Activated CD4-positive, alpha-beta memory T cell treated with anti-CD3 and anti-CD28 coated beads, Interleukin-2, amount 10 ng/mL, durations not matched to agents 7 days and 5 days (primary cell): ENCODE measurements at places on chromosomes 12 and 14. TPM values are rescaled to one million over a fixed set of nuclear protein-coding genes. Genes with fewer than 3 reads are reported as not detected.

The TAS2R8 gene
- not detected for total RNA-seq

DNA sequence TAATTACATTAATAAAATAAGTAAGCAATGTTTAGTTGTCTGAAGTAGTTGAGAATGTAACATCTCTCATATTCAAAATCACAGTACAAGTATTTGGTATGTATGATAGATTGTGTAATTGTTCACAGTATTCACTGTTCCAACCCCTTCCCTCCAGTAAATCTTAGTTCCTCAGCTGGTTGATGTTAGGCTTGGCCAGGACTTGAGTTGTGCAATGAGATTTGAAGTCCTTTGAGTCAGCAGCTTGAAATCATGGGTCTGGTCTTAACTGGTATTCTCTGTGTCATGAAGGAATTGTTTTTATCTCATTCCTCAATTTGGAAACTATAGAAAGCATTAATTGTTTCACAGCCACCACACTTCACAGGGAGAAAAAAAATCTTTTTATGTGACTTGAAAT is 477.1 kb downstream of the FSCB start:
- no peak for DNase-seq

GRCh38 chr12:12010277-12011039 is 60.3 kb upstream of the BCL2L14 start:
- DNase-seq, result peak; percentile 77

GRCh38 chr14:91376547-91377477 is 40.8 kb downstream of the CCDC88C start:
- no peak for DNase-seq

DNA sequence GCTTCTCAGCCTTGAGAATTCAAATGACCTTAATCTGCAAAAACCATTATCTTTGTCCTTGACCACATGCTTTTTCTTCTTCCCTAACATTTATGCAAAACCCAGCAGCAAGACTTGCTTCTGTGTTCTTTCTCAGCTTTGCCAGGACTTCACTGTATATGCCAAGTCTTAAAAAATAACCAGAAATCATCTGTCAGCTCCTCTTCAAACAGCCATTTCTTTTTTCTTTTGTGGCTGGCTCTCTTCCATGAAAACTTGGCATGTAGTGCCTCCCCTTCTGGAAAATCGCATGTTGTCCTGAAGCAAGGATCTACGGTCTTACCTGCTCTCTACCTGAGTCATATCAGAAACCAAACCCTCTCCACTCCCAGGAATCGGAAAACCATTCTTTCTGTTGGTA is 364.9 kb downstream of the RPS29 start:
- no peak for DNase-seq

DNA sequence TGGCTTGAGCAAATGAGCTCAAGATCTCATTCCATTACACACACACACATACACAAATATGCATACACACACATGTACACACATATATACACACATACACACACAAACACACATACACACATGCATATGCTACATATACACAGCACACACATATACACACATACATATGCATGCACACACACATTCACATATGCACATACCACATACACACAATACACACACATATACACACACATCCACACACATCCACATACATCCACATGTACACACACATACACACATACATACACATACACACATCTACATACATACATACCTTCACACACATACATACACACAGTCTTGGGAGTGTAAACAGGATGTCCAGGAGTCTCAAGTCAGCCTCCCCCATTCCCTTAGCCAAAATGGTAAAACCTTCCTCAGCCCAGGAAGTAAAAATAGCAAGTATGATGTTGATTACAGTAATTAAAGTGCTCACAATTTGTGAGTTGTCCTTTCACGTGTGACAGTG is 12.8 kb downstream of the HHIPL1 start:
- no peak for DNase-seq

The BHLHE41 gene
- total RNA-seq, result not detected

The ASCL1 gene
- total RNA-seq, result not detected

DNA sequence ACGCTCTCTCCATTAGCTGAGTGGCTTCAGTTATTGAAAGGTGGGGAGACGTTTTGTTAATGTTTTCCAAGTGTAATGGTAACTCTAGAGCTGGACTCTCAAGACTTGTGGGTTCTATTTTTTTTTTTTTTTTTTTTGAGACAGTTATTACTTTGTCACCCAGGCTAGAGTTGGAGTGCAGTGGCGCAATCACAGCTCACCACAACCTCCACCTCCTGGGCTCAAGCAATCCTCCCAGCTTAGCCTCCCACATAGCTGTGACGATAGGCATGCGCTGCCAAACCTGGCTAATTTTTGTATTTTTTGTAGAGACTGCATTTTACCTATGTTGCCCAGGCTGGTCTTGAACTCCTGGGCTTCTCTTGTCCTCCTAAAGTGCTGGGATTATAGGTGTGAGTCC is 26.2 kb downstream of the ATF1 start:
- no peak for DNase-seq

DNA sequence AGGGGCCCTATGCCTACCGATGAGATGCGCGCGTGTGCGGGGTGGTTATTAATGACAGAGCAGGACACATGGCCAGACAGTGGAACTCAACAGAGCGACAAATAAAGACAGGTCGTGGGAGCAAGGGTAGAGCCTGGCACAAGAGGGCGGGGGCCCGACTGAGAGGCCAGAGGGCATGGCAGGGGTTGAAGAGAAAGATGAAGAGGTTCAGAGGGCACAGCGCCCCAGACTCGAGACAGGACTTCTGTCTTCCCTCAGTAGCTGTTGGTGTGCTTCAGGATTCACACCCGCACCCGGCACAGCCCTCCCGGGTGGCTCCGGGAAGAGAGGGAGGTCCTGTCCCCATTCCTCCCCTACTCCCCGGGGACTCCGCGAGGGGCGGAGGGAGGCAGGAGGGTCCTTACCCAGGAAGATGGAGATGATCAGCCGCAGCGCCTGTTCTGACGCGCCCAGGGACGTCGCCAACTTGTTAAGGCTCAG is 366 bp downstream of the LPCAT3 start:
- no peak for DNase-seq

DNA sequence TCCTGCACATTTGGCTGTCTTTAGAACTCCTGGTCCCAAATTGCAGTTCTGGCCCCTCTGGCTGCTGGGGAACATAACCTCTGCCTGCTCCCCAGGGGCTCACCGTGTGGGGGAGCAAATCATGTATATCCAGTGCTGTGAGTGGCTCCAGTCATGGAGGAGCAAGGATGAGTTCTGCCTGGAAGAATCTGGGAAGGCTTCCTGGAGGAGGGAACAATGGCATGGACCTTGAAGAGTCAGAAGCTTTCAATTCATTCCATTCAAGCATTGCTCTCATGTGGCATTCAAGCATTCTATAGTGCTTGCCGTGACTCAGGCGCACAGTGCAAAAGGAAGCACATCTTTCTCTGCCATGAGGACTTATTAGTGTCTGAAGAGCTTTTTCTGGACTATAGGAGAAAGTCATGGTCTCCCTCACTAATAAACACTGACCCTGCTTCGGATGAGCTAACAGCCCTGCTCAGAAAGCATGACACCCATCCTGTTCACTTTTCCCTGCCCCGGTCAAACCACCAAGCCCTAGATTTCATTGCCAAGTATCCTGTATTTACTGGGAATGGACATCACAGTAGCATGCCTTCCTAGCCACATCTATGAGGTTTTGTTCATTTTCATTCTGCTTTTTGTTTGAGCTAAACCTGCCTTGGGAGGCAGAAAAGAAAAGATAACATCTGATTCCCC is 3.5 kb downstream of the IFI27 start:
- no peak for DNase-seq

GRCh38 chr12:122517877-122518276 is 8.9 kb downstream of the RSRC2 start:
- no peak for DNase-seq

The DIO3 gene
- not detected for total RNA-seq

- DNase-seq, result no peak
These were observed 17.3 kb downstream of the TMED8 start for GRCh38 chr14:77359626-77360025.

- DNase-seq, result no peak
These were observed 46.3 kb upstream of the TMPO start for GRCh38 chr12:98469109-98469508.

DNA sequence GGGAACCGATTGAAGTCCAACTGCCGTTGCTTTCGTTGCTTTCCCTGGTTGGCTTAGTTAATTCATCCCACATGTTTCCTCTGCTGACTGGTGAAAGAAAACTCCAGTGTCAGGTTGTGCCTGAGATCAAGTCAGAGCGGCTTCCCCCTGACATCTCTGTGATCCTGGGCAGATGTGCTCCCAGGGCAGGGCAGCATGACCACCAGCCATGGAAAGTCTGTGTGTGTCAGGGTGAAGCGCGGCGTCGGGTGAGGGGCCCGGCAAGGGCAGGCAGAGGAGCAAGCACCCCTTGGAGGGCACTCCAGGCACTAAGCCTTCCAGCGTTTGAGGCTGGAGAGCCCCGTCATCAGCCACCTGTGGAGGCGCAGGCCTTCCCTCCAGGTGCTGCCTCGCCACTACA is 54.5 kb upstream of the IGF1 start:
- DNase-seq, result no peak
